ENCODE measurements at places on chromosomes 1 and 21. TPM values are rescaled to one million over a fixed set of nuclear protein-coding genes. Genes with fewer than 3 reads are reported as not detected.

The RORC gene
- total RNA-seq, result not detected

The LMX1A gene
- total RNA-seq, result not detected

The OR2L3 gene
- total RNA-seq, result not detected

The TIAM1 gene
- 0.88 TPM for total RNA-seq

The LACTBL1 gene
- not detected for total RNA-seq

The PAFAH2 gene
- total RNA-seq, result 8.2 TPM

The BGLAP gene
- total RNA-seq, result not detected

The HECTD3 gene
- 19.0 TPM for total RNA-seq

The LRRC7 gene
- total RNA-seq, result not detected

The FMN2 gene
- total RNA-seq, result 4.0 TPM

The CBS gene
- 11.2 TPM for total RNA-seq

The MAP10 gene
- 1.1 TPM for total RNA-seq

The C1QB gene
- not detected for total RNA-seq

The SEMA4A gene
- total RNA-seq, result 0.40 TPM

The NGF gene
- 1.3 TPM for total RNA-seq

The S100A2 gene
- 37.7 TPM for total RNA-seq

The CYP4A11 gene
- total RNA-seq, result not detected

The ITGB2 gene
- 0.70 TPM for total RNA-seq

The LRRC8D gene
- 33.7 TPM for total RNA-seq

The AMY1A gene
- total RNA-seq, result not detected

The APOBEC4 gene
- total RNA-seq, result not detected

The OR2M3 gene
- not detected for total RNA-seq

The CLDN14 gene
- total RNA-seq, result not detected

The ILDR2 gene
- not detected for total RNA-seq

The TRIM67 gene
- 0.30 TPM for total RNA-seq

Measured in A549 treated with Hydrocortisone at 1 μM for 4 hours (cell line).